Hypothalamus (tissue), 51 donors: ENCODE measurements at places on chromosomes 3 and 15.

- DNase-seq: no peak
Measured at GRCh38 chr3:36444909-36445308, 64.6 kb downstream of the STAC start.

DNA sequence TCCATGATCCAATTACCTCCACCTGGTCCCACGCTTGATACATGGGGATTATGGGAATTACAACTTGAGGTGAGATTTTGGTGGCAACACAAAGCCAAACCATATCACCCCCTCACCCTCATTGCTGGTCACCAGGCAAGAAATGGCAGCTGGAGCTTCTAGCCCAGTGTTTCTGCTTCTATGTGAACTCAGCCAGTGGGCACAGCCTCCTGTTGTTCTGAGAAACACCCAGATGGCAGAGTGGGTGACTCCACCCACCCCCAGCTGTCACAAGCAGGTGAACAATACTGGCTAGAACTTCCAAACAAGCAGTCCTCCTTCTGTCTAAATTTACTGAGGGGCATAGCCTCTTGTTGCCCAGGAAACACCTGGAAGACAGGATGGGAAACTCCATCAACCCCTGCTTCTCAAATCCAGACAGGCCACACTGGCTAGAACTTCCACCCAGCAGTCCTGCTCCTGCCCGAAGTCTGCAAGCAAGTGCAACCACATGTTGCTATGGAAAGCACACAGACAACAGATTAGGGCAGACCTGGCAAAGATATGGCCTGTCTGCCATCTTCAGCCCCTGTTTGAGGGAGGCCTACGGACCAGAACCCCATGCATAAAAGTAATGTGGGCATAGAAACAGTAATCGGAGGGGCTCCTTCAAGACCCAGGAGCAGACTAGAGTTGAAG, 114.1 kb downstream of the DTWD1 start:
- no peak for DNase-seq

DNA sequence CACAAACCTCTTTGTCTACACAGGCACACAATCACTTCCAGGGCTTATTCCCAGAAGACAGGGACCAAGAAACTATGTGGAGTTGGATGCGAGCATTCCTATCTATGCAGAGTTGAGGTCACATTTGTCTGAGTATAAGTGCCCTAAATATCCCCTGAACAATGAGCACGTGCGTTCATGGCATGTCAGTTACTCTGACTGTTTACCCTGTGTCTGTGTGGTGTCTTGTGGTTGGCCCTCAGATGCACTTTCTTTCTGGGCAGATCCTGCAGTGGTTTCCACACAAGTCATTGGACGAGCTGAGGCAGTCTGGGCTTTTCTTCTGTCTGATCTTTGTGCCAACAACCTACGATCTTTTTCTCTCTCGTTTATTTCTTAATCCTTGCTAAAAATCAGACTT, 134.5 kb downstream of the FBN1 start:
- no peak for DNase-seq

GRCh38 chr3:169405076-169405475, 258.4 kb downstream of the MECOM start:
- DNase-seq: no peak

GRCh38 chr3:141401573-141402475, 33.5 kb downstream of the ZBTB38 start:
- peak; percentile 53 for DNase-seq

DNA sequence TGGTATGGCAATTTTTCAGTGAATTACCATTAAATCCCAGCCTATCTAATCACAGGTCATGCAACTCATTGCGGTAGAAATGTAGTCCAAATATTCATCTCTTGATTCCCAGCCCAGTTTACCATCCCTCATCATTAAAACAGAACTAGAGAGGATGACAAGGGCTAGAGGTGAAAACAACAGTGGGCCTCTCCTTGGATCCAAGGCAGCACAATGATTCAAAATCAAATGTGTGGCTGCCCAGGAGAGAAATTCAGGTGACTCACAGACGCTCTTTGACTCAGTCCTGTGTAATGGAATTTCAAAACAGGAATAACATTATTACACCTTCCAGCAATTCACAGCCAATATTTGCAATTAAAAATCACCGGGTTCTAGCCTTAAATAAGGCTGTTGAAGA, 246.5 kb downstream of the TBL1XR1 start:
- no peak for DNase-seq

DNA sequence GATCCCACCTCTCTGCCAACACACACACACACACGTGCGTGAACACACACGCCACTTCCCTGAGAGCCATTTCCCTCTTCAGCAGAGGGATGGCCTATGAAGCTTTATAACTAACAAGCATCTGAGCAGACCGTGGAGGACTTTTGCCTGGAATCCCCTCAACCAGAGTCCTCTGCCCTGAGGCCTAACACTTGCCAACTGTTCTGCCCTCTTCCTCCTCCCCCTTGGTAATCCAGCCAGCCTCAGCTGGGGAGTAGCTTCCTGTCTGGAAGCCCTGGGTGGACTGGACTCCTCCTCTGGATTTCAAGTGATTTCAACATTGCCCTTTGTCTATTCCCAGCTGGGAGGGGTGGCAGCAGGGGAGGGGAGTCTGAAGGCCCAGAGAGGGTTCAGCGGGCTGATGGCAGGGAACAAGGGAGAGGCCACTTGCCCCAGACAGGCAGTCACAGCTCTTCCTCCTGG, 68.4 kb upstream of the HACD2 start:
- peak; percentile 47 for DNase-seq

- DNase-seq: no peak
Measured at GRCh38 chr3:181726351-181727330, 14.9 kb downstream of the SOX2 start.

- no peak for DNase-seq
Measured at GRCh38 chr3:170233530-170233929, 11.3 kb downstream of the PRKCI start.

DNA sequence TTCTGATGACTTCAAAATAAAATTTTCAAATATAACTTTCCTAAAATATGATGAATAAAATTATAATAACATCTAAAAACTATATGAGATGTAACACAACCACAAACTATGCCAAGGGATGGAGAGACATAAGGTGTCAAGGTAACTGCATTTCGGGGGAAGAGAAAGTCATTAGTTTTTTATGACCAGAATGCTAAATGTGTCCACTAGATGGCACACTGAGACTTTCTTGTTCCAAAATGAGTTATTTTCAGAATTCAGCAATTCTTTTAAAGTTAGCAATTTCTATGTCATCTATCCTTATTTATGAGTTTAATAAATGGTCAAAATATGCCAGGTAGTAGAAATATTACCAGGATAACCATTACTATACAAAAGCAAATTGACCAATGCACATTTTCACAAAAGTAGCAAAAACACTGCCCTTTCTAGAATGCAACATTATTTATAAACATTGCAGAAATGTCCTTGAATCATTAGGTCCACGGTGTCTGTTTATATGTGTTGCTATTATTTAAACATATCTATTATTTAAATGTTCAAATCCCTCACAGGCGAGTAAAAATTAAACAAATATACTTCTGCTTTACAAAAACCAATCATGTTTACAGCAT, 374.2 kb downstream of the PLCL2 start:
- no peak for DNase-seq

GRCh38 chr3:153970741-153971347, 150.3 kb upstream of the ARHGEF26 start:
- no peak for DNase-seq

- DNase-seq: no peak
Measured at GRCh38 chr15:81303244-81304225, 20.4 kb downstream of the STARD5 start.

GRCh38 chr3:82353306-82354171, 592.1 kb upstream of the GBE1 start:
- no peak for DNase-seq

DNA sequence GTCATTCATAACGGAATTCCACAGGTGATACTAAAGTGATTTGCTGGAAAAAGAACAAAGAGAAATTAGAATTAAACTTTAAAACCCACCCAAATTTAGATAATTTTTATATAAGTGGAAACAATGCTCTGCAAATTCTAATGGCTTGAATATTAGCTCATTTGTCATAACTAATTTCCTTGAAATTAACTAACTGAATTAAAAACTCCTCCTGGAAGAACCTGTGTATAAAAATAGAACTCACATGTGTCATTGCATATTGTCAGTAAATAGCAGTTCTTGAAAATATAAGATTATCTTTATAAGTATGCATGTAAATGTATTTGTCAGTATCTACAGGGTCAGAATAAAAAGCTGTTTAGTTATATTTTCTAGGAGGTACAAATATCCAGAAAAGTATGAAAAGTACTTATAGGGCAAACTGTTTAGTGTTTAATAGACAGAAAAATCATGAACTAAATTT, 16.3 kb downstream of the ZIC1 start:
- no peak for DNase-seq

DNA sequence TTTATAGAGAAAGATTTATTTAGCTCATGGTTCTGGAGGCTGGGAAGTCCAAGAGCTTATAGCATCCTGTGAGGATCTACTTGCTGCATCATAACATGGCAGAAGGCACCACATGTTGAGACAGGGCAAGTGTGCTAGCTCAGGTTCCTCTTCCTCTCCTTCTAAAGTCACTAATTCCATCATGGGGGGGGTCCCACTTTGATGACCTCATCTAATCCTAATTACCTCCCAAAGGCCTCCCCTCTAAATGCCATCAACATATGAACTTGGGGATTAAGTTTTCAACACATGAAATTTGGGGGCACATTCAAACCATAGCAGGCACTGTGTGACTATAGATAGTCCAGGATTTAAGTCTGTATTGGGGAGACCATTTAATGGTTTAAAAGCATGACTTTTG, 297.1 kb upstream of the ROPN1 start:
- DNase-seq: no peak

GRCh38 chr3:182693723-182694122, 99.6 kb upstream of the ATP11B start:
- DNase-seq: no peak

DNA sequence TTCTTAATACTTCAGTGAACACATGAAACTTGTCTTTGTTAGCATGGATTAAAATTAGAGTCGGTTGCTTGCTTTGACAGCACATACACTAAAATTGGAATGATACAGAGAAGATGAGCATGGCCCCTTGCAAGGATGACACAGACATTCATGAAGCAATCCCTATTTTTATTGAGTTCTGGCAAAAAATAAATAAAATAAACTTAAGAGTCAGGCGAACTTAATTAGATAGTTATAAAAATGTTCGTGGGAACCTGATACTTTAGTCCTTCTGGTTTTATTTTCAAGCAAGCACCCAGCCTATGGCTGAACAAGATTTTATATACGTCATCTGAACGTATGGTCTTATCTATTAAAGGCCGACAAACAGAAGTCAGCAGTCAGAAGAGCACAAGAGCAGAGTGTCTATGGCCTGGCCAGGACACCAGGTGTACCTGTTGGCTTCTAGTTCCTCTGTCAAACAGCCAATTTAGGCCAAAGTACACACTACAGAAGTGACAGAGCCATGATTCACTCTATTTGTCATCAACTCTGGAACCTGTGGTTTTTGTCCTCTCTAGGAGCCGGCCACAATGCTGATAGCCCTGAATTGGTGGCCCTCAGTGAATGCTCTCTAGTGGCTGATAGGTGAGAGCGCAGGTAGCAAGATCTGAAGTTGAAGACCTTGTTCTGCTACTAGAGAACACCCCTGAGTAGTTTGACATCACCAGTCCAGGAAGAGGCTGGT, 64.3 kb downstream of the LEO1 start:
- no peak for DNase-seq

GRCh38 chr3:77081240-77081661, 41.4 kb downstream of the ROBO2 start:
- no peak for DNase-seq

GRCh38 chr3:149763565-149764195, 11.4 kb upstream of the COMMD2 start:
- no peak for DNase-seq

- no peak for DNase-seq
Measured at GRCh38 chr15:29422606-29423005, 153.0 kb upstream of the NSMCE3 start.

- DNase-seq: peak; percentile 26
Measured at GRCh38 chr3:25044762-25045710, 383.0 kb upstream of the RARB start.

GRCh38 chr3:171778493-171778892, 31.8 kb downstream of the PLD1 start:
- no peak for DNase-seq

- no peak for DNase-seq
Measured at GRCh38 chr3:127461286-127461910, 129.1 kb downstream of the TPRA1 start.

DNA sequence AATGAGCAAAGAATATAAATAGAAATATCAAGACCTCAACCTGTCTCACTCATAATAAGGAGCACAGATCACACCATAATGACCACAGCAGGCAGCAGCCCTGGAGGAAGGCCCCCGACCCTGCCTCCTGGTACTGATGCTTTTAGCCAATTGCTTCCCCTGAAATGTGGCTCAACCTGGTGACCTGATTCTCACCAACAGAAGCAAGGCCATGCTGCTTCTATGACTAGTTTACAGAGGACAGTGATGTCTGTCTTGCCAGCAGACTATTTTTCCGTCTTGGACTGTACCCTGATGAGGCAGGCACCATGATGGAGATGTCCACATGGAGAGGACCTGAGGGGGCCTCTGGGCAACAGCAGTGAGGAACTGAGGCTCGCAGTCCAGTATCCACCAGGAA, 18.0 kb downstream of the SLC41A3 start:
- no peak for DNase-seq

DNA sequence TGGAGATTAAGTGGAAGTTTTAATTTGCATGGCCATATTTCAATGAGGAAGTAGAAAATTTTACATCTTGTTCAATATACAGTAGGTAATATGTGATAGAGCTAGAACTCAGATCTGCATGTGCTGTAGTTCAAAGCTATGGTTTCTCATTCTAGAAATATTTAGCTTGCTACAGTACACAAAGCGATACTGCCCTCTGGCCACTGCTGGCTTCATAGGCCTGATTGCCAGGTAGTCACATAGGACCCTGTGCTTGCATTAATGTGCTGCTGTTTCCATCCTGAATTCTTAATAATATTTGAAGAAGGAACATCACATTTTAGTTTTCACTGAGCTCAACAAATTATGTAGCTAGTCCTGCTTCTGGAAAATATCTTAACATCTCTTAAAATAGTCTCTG, 87.0 kb downstream of the PLSCR2 start:
- no peak for DNase-seq

GRCh38 chr15:55319537-55320237, 665 bp downstream of the PIGB start:
- DNase-seq: peak; percentile 4

- no peak for DNase-seq
Measured at GRCh38 chr3:87949189-87949878, 109.5 kb downstream of the CGGBP1 start.

- no peak for DNase-seq
Measured at GRCh38 chr3:12797892-12798558, 1.5 kb downstream of the CAND2 start.

GRCh38 chr3:196240424-196240823, 24.1 kb downstream of the SLC51A start:
- no peak for DNase-seq

GRCh38 chr3:166844329-166844728, 535.8 kb downstream of the ZBBX start:
- no peak for DNase-seq

- DNase-seq: no peak
Measured at GRCh38 chr15:85649372-85649771, 145.4 kb downstream of the KLHL25 start.
